ENCODE measurements at places on chromosomes 3 and 15. TPM values are rescaled to one million over a fixed set of nuclear protein-coding genes. Genes with fewer than 3 reads are reported as not detected.

DNA sequence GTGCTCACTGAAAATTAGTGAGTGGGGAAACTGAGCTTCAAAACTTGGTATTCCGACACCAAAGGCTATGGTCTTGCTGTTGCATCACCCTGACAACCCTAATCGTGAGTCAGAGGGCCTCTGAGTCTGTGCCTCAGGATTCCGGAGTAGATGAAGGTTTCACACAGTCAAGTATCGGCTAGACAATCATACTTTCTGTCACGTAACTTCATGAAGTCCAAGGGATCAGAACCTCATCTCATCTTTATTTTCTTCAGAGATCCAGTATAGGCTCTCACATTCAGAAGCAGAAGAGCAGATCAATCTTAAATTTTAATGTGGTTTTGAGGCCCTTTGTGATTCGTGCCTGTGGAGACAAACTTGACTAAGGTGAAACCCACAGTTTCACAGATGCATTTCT lies 26.1 kb upstream of the NECTIN3 start:
- H3K27ac ChIP-seq: no peak overlapping the region
- H3K4me3 ChIP-seq: no peak overlapping the region
- no peaks in the 10 kb centered on the region for H3K27me3 ChIP-seq
- no peaks in the 10 kb centered on the region for H3K4me1 ChIP-seq
- DNase-seq: no peak

DNA sequence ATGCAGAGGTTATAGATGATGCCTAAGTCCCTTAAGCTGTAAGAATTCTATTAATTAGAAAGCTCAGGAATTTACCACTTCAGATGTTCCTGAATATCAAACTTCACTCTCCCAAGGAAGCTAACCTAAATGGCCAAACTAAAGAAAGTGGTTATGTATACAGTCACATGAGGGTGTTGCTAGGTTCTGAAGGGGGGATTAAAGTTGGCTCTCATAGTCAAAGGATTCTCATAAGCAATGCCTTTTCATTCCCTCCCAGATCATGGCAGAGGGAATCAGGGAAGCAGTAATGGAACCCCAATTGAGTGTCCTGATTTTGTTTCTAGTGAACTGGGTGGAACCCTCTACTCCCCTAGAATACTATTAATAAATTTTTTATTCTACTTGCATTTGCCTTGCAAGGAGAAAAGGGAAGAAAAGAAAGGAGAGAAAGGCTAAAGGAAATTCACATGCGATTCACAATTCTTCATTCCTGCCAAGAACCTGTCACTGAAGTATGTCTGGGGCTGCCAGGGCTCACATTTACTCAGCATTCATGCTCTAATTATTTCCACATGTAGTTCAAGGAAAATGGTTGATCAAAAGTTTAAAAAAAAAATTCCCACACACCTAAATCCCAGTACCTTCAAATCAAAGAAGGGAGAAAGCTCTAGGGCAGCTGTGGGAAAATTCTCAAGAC lies 25.1 kb downstream of the FSTL1 start:
- DNase-seq: no peak
- H3K36me3 ChIP-seq: no peaks in the 10 kb centered on the region
- no peak overlapping the region for H3K4me3 ChIP-seq
- no peaks in the 10 kb centered on the region for H3K27me3 ChIP-seq
- no peak overlapping the region for H3K27ac ChIP-seq
- peaks cover 3% of the 10 kb centered on the region for H3K4me1 ChIP-seq

TRNT1 gene
- 27.3 TPM for total RNA-seq

DNA sequence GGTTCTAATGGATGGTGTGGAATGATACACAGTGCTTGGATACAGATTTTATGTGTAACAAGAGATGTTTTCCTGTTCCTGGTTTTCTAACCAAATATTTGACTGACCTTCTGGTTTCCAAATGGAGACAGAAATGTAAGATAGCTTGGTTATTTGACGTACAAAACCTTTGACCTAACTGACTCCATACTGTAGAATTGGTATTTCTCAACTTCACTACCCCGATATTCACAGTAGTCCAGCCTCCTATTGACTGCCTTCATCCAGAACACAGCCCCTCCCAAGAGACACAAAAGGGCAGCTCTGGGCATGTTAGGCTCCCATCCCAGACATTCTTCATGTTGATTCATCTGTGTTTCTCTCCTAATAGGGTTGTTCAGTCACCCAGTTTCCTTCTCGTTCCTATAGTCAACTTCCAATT lies 33.4 kb downstream of the MYO1E start:
- no peaks in the 10 kb centered on the region for H3K36me3 ChIP-seq
- no peak overlapping the region for H3K4me3 ChIP-seq
- no peaks in the 10 kb centered on the region for H3K27me3 ChIP-seq
- H3K4me1 ChIP-seq: no peaks in the 10 kb centered on the region

- H3K27ac ChIP-seq: no peak overlapping the region
- DNase-seq: peak; percentile 29
- no peak overlapping the region for H3K4me3 ChIP-seq
- no peaks in the 10 kb centered on the region for H3K27me3 ChIP-seq
- no peaks in the 10 kb centered on the region for H3K36me3 ChIP-seq
These were observed 38.5 kb downstream of the PYDC2 start for GRCh38 chr3:191499307-191500080.

- no peak overlapping the region for H3K4me3 ChIP-seq
- no peaks in the 10 kb centered on the region for H3K4me1 ChIP-seq
- H3K27me3 ChIP-seq: no peaks in the 10 kb centered on the region
- DNase-seq: no peak
- H3K36me3 ChIP-seq: peaks cover 4% of the 10 kb centered on the region
- no peak overlapping the region for H3K27ac ChIP-seq
These were observed 706.2 kb downstream of the GRM7 start for GRCh38 chr3:7567160-7567559.
